Endothelial cell of umbilical vein (primary cell): ENCODE measurements at places on chromosomes 5 and 9. TPM values are rescaled to one million over a fixed set of nuclear protein-coding genes. Genes with fewer than 3 reads are reported as not detected.

GRCh38 chr5:139985290-139985689, 57.8 kb downstream of the NRG2 start:
- no peak for DNase-seq

Gene TMC1
- total RNA-seq = 0.48 and 1.5 TPM in 2 replicates

DNA sequence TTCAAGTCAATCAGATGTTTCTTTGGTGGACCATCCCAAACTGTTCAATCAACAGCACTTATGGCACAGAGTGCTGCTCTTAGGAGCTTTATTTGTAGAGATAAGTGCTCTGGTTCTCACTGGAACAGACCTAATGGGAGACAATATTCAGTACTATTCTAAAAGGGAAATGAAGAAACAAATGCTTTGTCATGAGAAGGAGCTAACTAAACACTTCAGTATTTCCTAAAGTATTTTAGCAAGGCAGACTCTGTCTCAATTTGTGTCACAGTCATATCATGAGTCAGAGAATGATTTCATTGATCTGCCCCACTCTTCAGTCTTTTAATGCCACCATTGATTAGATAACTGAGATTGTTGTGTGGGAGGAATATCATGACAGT, 175.3 kb downstream of the SLF1 start:
- DNase-seq = no peak

Gene ANKRD33B
- 4.4 and 5.4 TPM in 2 replicates for total RNA-seq

GRCh38 chr9:27485158-27485557, 38.9 kb upstream of the IFNK start:
- DNase-seq = no peak
